ENCODE measurements at places on chromosomes 16 and 17.

DNA sequence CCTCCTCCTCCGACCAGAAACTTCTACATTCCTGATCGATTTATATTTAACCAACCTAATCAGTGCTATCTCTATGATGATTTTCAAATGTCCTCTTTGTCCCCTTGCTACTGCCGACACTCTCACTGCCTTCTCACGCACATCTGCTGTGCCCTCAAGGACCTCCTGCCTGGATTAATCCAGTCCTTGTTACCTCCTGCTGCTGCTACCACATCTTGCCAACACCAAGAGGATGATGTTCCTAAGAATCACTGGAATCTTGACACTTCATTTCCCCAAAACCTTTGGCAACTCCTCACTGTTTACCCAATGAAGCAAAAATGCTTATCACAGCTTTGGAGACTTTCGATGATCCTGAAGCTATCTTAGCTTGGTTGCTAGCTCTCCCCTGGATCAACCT lies 287.3 kb upstream of the AXIN2 start:
- no peak for DNase-seq

GRCh38 chr17:28128779-28129178 lies 86.3 kb downstream of the NLK start:
- DNase-seq, result no peak

DNA sequence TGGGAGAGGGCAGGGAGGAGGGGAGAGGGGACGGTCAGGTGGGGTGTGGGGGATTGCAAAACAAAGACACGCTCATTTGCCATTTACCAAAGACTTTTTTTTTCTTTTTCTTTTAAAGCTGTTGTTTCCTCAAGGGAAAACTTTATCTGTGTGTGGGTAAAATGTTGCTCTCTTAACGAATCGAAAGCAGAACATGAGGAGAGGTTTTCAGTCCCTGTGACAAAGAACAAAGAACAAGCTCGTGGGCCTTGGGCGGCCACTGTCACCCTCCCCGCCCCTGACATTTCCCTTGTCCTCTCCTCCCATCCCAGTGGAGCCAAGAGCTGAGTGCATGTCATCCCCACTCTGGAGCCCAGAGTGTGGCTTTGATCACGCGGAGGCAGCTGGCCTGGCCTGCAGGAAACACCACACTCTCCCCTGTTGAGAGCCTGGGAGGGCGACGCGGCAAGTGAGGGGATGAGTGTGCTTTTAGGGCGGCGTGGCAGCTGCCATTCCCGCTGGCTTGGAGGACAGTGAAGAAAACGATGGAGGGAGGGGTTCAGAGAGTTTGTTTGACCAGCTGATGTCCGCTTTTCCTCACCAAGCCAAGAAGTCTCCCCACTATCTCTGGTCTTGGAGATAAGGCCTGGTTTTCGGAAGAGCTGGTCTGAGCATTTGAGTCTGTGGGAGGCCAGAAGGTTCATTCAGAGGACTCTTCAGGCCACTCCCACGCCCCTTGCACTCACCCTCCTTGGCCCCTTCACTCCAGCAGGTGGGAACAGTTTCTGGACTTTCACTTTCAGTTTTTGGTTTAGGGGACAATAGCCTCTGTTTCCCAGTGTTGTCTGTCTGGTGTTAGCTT lies 11.4 kb downstream of the CCR7 start:
- DNase-seq, result no peak

DNA sequence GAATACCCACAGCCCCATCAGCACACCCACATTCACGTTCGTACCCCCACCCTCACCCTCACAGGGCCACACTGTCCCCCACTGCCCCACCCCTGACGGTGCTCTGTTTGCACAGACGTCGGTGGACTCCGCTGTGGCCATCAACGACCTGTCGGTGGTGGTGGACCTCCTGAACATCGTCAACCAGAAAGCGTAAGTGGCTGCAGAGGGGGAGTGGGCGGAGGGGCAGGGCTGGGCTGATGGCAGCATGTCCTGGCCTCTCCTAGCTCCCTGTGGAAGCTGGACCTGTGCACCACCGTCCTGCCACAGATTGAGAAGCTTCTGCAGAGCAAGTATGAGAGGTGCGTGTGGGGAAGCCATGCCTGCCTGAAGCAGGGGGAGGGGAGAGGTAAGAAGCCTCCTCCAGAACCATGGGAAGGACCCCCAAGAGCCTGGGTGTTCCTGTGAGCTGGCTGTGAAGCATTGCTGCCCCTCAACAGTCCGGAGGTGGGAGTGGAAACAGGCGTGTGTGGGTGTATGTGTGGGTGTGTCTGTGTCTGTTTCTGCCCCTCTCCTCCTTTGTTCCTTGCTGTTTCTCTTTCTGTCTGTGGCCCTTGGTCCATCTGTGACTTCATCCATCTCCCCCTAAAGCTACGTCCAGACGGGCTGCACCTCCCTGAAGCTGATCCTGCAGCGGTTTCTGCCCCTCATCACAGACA lies 20.3 kb downstream of the KATNB1 start:
- no peak for DNase-seq

DNA sequence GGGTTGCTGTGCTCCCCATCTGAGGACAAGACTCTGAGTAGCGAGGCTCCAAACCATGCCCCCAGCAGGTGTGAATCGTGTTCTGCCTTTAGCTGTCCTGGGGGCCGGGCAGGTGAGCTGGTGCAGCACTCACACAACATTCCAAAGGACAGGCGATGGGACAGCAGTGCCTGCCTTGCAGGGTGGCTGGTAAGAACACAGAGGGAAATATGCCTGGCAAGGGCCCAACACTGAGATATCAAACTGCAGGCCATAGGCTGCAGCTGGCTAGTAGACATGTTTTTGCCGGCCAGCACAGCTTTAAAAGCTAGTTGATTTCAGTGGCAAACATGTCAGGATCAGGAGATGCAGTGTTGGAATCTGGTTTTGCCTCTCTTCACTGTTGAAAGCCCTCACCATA lies 23.6 kb downstream of the CLEC16A start:
- DNase-seq, result no peak

- no peak for DNase-seq
Measured at GRCh38 chr16:48157794-48158193, 2.0 kb upstream of the ABCC12 start.

- no peak for DNase-seq
Measured at GRCh38 chr17:32970281-32970680, 21.4 kb upstream of the SPACA3 start.

DNA sequence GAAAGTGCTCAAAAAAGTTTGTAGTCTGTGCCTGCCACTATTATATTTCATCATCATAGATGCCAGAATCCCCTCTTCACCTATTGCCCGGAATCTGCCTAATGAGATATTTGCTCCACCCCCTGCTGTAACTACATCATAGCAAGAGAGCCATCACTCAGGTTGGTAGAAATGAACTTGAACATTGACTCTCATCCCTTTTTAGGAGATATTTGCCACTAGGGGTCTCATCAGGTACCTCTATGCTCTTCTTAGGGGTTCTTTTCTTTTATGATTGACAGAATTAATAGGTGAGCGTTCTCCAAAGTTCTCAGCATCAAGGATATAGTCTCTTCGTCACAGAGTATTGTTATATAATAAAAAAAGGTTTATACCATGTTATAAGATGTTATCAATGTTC lies 20.0 kb downstream of the ANKS4B start:
- no peak for DNase-seq

DNA sequence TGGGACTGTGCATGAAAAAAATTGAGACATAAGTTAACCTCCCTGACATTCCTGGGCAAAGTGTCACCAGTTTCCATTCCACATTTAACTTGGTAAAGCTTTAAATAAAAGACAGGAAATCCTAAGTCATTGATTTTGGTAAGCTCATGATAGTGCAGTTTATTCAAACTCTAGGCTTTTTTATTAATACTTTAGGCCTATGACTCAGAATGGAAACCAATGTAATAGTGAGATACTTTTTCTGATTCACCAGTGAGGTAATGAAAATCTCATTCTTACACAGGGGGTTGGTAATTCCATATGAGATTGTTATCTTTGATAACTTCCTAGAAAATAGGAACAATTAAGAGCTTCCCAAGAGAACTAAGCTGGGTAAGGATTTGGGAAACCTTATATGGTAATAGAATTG lies 91.1 kb downstream of the NLK start:
- no peak for DNase-seq

DNA sequence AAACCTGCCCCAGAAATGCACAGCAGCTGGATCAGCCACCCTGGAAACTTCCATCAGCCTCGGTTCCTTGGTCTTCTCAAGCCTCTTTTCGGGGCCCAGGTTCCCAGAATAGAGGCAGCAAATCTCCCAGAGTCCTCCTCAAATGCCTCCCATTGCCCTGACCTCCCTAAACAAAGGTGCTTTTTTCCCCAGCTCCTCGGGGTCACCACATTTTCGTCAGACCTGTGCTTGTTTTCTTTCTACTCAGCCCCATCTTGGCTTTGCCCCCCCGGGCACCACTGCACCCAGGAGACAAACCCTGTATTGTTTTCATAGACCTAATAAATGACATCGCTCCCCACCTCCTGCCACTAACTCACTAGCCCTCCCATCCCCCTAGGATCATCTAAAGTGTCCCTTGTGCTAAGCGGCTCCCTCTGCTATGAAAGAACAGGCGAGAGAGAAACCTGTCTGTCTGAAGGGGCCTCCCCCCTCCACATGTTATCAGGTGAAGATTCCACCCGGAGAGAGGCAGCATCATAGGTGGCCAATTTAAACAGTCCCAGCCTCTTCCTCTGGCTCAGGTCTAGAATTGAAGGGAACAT lies 451.1 kb downstream of the SOX9 start:
- no peak for DNase-seq

DNA sequence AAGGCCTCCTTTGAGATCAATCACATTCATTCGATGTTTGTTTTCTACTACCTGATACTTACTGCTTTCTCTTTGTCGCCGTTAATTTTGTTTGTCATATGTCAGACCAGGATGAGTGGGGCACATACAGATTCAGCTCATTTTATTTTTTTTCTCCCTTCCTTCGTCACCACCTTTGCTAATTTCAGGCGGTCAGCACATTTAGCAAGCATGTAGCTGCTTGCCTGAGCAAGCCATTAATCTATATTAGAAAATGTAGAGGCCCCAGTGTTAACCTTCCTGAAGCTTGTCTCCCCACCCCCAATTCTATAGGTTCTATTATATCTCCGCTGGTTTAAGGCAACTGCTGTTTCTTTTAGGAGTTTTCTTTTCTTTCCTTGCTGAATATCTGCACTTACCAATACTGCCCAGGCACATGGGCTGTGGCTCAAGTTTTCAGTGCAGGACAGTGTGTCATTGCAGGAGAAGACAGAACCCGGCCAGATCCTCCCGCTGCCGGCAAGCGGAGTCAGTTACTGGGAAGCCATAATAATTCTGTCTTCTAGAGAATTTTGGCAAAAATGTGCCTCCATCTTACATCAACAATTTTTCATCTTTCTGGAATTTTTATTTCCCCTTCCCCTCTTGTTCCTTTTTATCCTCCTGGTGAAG lies 714.3 kb downstream of the WWOX start:
- no peak for DNase-seq

DNA sequence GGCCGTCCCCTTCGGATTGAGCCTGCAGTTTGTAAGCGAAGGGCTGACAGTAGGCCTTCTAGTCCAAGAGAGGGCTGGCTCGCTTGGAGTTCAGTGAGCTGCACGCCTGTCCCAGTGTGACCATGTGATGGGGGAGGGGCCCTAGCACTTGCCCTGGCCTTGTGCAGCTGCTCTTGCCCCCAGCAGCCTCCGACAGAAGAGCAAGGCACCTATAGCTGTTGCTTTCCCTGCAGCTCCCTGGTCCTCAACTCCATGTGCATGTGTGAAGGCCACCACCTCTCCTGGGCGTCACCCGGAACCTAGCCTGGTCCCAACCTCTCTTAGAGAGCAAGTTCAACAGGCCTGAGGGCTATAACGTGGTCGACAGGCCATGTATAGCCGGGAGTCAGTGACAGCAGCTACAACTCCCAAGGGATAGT lies 5.6 kb downstream of the SPHK1 start:
- DNase-seq, result no peak

- peak; percentile 46 for DNase-seq
Measured at GRCh38 chr16:75011634-75012307, 12.9 kb downstream of the ZNRF1 start.

DNA sequence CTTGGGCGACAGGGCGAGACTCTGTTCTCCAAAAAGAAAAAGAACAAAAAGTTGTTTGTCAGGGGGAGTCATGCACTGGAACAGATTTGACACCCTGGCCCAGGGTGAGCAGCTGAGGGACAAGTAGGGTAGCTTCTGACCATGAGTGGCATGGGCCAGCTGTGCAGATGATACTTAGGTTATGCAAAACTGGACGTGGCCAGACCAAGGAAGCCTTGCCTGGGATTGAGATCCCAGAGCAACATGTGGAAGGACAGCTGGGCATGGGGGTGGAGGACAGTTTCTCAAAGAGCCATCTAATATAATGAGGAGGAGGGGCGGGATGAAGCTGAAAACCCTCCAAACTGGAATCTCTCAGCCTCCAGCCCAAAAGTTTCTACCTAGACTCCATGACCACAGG lies 19.6 kb upstream of the SLC35B1 start:
- DNase-seq, result no peak

DNA sequence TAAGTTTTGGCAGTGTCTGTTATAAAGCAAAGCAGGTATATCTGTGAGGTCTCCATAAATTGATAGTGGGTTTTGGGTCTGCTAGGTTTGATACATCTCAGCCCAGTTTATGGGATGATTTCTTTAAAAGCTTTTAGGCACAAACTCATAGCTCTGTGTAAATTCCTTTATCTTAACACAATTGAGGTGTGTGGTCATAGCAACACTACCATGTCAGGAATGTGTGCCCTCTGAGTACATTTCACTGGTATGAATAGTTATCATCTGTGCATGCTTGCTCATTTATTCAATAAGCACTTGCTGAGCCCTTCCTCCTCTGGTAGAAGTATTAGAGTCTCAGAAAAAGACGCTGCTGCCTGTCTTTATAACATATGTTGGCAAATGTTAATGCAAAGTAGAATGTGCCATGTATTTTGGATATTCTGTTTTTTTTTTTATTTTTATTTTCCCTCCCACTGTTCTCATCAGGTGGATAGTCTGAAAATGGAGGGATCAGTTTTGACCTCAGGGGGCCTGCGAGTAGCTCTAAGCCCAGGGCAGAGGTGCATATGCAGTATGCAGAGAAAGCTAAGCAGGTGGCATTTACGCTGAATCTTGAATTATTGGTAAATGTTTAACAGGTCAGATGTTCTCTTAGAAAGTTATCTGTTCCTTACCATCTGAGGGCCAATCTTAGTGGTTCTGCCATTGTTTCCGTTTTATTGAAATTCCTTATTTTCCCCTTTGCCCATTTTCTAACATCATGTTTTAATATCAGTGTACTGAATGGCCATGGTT lies 90.7 kb downstream of the WNT3 start:
- DNase-seq, result no peak

DNA sequence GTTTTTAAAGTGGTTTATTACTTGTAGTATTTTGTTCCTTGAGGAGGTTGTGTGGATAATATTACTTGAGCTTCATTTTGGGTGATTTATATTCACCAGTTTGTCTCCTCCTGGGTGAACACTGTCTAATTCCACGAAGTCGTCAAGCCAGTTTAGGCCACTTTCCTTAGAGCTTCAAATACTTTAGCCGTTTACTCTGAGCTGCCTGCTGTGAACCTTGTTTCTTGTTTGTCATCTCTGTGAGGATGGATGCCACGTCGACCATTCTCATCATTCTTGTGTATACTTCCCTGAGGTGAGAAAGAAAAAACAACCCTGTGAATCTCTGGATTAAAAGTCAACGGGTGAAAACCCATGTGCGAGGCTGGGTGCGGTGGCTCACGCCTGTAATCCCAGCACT lies 9.0 kb downstream of the KRT24 start:
- no peak for DNase-seq

All from stimulated activated CD4-positive, alpha-beta T cell treated with anti-CD3 and anti-CD28 coated beads, Interleukin-15, amount 100 ng/mL, for 48 hours (primary cell).